ENCODE measurements at places on chromosomes 16 and 17.

DNA sequence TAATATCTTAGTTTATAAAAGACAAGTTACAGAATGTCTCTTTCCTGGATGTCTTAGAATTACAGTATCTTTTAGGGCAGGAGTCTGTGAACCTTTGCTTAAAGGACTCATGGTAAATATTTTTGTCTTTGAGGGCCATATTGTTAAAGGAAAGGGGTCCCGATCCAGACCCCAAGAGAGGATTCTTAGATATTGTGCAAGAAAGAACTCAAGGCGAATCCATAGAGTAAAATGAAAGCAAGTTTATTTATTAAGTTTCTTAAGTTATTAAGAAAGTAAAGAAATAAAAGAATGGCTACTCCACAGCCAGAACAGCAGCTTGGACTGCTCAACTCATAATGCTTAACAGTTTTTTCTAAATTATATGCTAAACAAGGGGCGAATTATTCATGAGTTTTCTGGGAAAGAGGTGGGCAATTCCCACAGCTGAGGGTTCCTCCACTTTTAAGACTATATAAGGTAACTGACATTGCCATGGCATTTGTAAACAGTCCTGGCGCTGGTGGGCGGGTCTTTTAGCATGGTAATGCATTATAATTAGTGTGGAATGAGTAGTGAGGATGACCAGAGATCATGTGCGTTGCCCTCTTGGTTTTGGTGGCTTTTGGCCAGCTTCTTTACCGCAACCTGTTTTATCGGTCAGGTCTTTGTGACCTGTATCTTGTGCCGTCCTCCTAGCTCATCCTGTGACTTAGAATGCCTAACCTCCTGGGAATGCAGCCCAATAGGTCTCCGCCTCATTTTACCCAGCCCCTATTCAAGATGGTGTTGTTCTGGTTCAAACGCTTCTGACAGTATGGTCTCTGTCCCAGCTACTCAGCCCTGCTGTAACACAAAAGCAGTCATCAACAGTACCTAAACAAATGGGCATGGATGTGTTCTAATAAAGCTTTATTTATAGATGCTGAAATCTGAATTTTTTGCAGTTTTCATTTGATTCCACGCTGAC, 53.2 kb downstream of the BMERB1 start:
- no peak for DNase-seq

- DNase-seq = no peak
Measured at GRCh38 chr17:9200699-9201359, 179.5 kb downstream of the NTN1 start.

- DNase-seq = no peak
Measured at GRCh38 chr16:85613604-85614337, 649 bp downstream of the GSE1 start.

DNA sequence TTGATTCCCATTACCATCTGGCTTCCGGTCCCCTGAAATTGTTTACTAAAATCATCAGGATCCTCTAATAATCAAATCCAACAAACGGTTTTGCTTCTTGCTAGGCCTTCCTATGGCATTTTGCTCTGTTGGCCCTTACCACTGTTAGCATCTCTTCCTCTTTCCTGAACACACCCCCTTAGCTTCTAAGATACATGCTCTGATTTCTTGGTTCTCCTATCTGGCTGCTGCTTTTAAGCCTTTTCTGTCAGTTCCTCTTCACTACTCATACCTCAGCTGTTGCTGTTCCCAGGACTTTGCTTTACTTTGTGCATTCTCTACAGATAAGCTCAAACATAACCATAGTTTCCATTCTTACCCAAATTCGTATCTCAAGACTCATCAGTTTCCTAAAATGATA, 11.4 kb downstream of the CAPNS2 start:
- DNase-seq = no peak

GRCh38 chr16:71923941-71924690, 28.8 kb downstream of the IST1 start:
- DNase-seq = no peak

Data from NCI-H2107 (cell line).